NCI-H526 (cell line): ENCODE measurements at places on chromosomes 1 and 21.

- no peak for DNase-seq
These were observed 48.7 kb downstream of the PTPRU start for GRCh38 chr1:29284961-29285560.

DNA sequence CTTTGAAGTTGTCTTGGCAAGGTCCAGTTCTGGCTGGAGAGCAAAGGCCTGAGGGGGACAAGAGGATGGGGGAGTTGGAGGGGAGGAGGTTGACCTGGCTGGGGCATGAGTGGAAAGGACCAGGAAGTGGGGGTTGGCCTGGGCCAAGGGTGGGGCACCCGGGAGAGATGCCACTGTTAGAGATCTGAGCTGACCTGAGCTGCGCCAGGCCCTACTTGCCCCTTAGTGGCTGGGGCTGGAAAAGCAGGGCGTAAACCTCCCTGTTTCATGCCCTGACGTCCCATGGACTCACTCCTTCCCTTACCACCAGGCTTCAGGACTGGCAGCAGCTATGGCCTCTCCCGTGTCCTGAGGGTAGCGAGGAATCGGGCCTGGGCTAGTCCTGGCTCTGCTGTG is 16.9 kb downstream of the FAAH start:
- DNase-seq = no peak

DNA sequence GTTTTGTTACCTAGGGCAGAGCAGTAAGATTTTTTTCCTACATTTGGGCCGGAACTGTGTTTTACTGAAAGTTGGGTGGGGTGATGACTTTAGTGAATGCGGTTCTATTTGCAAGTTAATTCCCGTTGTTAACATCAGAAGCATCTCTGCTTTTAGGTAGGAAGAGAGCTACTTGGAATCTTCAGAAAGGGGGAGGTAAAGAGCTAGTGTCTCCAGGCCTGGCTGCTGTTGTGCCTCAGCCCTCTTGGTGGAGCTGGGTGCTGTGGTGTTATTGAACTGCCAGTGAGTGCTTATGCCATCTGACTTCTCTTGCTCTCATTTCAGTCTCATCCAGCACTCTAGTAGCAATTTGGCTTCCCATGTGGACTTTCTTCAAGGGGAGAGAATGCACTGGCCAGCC is 3.4 kb downstream of the KDM4A start:
- peak; percentile 61 for DNase-seq

- DNase-seq = peak; percentile 47
These were observed at the start of gene POMGNT1 for GRCh38 chr1:46197964-46198811. POMGNT1 (minus strand) TSS chr1:46198434; CDS start chr1:46197821, 613 bp downstream.

DNA sequence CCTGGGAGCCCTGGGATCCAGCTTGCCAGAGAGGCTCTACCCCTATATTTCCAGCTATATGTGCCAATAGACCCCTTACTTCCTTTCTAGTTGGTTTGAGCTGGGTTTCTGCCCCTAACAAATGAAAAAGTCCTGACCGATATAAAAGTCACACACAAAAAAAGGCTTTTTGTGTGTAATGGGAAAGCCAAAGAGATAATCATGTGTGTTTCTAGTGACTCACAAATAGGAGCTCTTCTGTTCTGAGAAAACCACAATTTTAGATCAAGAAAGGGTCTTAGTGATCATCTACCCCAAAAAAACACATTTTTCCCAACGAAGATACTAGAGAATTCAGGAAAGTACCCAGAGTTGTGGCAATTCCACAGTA is 23.0 kb upstream of the PLEKHA6 start:
- no peak for DNase-seq

GRCh38 chr1:226061068-226061840 is 1.3 kb upstream of the H3-3A start:
- peak; percentile 53 for DNase-seq

DNA sequence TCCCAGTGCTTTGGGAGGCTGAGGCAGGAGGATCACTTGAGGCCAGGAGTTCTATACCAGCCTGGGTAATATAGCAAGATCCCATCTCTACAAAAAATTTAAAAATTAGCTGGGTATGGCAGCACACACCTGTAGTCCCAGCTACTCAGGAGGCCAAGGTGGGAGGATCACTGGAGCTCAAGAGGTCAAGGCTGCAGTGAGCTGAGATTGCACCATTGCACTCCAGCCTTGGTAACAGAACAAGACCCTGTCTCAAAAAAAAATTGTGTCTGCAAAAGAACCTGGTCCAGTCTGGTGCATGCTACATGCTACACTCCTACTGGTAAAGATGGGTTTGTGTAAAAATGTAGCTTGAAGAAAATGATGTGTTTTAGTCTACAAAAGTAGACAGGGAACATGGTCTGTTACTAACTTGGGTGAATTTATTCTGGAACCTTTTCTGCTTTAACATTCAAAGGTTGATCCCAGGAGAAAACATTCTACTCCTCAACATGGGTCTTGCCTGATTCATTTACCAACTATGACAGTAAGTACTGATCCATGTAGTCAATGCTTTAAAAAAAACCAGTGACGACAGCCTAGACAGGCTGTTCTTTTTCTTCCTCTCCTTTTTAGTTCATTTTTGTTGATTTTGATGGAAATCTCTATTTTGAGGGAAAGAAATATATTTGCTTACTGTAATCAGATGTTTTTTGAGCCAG is 32.7 kb upstream of the ENAH start:
- DNase-seq = no peak

GRCh38 chr1:95388031-95388430 is 154.0 kb downstream of the RWDD3 start:
- DNase-seq = no peak

GRCh38 chr1:204726478-204726877 is 40.9 kb upstream of the LRRN2 start:
- no peak for DNase-seq

- no peak for DNase-seq
These were observed 70.0 kb upstream of the ZNF281 start for GRCh38 chr1:200479816-200480215.

DNA sequence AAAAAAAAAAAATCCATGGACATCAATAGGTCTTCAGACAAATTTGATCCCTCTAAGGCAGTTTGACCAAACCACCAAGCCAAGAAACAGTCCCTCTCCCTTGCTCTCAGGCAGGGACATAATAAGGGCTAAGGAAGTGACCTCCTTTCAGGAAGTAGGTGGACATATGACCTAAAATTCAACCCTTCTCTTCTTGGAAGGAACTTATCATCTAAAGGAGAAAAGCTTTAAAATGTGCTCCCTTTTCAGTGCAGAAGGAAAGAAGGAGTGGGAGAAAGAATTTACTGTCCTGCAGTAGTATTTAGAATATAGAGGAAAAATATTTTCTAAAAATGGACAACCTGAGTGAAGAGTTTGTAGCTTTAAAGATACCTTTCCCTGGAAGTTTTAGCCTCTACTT is 118.1 kb downstream of the DTL start:
- DNase-seq = no peak

DNA sequence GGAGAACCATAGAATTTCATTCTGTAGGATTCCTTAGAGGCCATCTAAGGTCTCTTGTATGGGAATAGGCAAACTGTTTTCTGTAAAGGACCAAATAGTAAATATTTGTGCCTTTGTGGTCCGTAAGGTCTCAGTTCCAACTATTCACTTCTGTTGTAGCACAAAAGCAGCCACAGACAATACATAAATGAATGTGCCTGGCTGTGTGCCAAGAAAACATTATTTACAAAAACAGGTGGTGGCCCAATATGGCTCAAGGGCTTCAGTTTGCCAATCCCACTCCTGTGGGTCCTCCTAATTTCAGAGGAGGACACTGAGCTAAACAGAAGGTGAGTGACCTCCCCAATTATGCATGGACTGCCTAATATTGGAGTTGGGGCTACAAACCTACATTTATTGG is 67.6 kb upstream of the EDEM3 start:
- DNase-seq = no peak

- no peak for DNase-seq
These were observed 120.1 kb downstream of the PRDM2 start for GRCh38 chr1:13820055-13820454.

- DNase-seq = peak; percentile 31
These were observed 22.9 kb downstream of the BCAS2 start for GRCh38 chr1:114558544-114558943.

DNA sequence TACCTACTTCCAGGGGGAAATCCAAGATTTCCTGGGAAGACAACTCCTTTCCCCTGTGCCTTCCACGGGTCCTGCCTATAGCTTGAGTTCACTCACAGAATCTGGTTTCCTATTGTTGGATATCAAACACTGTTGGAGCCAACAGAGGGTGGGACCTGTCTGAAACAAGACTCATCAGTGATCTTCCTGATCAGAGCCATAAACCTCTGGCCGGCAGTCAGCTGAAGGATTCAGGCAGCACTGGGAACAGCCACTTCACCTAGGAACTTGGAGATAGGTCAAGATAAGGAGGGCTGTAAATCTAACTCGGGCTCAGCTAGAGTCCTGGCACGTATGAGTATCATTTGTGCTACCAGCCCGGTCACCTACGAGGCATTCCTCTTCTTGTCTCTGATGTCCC is 23.3 kb downstream of the SH3BP5L start:
- DNase-seq = no peak

GRCh38 chr1:69305621-69306020 is 262.1 kb upstream of the LRRC7 start:
- no peak for DNase-seq

GRCh38 chr1:226624526-226624925 is 76.0 kb downstream of the STUM start:
- DNase-seq = no peak

DNA sequence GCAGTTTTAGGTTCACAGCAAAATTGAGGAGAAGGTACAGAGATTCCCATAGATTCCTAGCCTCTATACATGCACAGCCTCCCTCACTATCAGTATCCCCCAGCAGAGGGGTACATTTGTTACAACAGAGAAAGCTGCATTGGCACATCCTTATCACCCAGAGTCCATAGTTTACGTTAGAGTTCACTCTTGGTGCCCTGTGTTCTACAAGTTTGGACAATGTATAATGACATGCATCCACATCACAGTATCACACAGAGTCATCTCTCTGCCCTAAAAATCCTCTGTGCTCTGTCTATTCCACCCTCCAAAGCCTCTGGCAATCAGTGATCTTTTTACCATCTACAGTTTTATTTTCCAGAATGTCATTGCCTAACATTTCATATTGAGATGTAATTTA is 22.3 kb upstream of the RGS16 start:
- DNase-seq = no peak

GRCh38 chr1:111965781-111966443 is 23.6 kb downstream of the KCND3 start:
- no peak for DNase-seq

GRCh38 chr1:196607981-196608380 is 259 bp downstream of the KCNT2 start:
- no peak for DNase-seq

DNA sequence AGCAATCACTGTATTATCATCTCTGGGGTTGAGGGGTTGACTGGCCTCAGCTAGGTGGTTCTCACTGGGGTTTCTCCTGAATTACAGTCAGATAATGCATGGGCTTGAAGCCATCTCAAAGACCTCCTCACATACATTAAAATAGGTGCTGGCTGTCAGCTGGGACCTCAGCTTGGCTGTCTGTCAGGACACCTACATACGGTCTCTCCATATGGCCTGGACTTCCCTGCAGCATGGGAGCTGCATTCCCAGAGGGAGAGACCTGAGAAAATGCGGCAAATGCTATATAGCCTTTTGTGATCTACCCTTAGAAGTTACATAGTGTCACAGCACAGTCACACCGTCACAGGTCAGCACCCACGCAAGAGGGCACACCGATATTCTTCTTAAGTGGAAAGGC is 93.6 kb downstream of the TSEN15 start:
- DNase-seq = no peak

- DNase-seq = no peak
These were observed 14.3 kb upstream of the EDN2 start for GRCh38 chr1:41498804-41499203.

- no peak for DNase-seq
These were observed 80.6 kb upstream of the SLFNL1 start for GRCh38 chr1:41101950-41102607.

DNA sequence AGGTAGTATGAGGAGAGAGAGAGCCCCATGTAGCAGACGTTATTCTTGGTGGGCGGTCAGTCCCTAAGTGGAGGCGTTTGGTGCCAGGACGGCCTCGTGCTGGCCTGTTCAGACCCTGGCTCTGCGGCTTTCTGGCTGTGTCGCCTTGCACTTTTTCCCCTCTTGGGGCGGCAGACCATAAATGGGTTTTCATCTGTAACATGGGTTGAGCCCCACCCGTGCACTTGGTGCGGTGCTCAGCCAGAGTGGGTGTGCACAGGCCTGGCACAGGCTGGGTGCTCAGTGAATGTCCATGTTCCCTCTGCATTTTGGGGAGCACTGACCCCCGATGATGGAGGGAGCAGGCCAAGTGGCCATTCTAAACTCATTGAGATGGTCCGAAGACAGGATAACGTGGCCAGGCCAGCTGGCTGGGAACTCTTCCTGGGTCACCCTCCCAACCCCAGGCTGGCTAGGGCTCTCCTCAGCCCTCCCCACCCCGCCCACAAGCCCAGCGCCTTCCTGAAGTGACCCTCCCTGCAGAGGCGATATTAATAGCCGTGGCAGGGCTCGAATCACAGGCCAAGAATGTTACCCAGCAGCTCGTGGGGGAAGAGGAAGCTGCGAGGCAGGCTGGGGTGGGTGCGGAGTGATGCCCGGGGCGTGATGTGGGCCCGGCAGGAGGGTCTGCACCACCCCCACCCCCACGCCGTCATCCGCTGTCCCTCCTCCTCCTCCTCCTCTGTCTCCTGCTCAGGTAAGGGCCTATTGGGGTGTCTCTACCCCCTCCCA is 78.5 kb downstream of the ARHGEF10L start:
- DNase-seq = no peak

DNA sequence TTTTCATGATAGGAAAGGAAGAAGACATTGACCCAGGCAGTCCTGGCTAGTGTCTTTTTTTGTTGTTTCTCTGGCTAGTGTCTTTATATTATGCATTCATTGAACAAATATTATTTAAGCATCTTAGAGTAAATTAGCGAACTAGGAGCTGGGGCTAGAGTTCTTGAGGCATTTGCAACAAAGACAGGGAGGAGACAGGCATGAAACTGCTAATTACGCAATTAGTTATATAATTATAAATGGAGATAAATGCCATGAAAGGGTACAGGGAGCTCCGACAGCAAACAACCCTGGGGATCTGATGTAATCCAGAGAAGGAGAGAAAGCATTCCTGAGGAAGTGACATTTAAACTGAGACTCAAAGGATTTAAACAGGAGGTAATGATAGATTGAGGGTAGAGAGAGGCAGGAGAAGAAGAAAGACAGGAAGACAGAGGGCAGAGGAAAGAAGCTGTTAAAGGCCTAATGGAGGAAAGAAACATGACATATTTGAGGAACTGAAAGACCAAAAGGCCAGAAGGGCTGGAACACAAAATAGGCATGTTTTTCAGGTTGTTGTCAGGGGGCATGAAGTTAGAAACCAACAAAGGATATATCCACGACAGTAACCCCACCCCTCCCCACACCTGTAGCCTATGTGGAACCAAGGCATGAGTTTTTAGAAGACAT is 99.5 kb upstream of the GJB5 start:
- DNase-seq = no peak
